ENCODE measurements at places on chromosomes 12 and 14. TPM values are rescaled to one million over a fixed set of nuclear protein-coding genes. Genes with fewer than 3 reads are reported as not detected.

Gene PTPN6
- total RNA-seq: 43.9 TPM

Gene TPPP2
- total RNA-seq: 0.28 TPM

Gene RAB35
- total RNA-seq: 47.8 TPM

Gene SIX6
- not detected for total RNA-seq

Gene TAS2R14
- total RNA-seq: 1.8 TPM

Gene SPATS2
- 18.9 TPM for total RNA-seq

Gene LMNTD1
- total RNA-seq: not detected

Gene AKAP5
- 14.2 TPM for total RNA-seq

Gene HOXC13
- not detected for total RNA-seq

Gene CFAP54
- 0.53 TPM for total RNA-seq

Gene RND1
- total RNA-seq: 2.1 TPM

Gene ZDHHC22
- not detected for total RNA-seq

Gene PTMS
- total RNA-seq: 89.6 TPM

Gene CD4
- 4.3 TPM for total RNA-seq

Gene FGFR1OP2
- total RNA-seq: 31.5 TPM

Gene MCRS1
- total RNA-seq: 66.1 TPM

Gene INSM2
- not detected for total RNA-seq

Gene LGALS3
- total RNA-seq: 1,592 TPM

Gene AKAP6
- total RNA-seq: 3.4 TPM

Gene OVCH1
- total RNA-seq: not detected

Gene VSIG10
- total RNA-seq: 86.7 TPM

Gene WNT5B
- 4.5 TPM for total RNA-seq

Gene AQP2
- not detected for total RNA-seq

Gene OAS2
- total RNA-seq: 3.2 TPM

Gene OR4E2
- total RNA-seq: not detected

Gene PTGER2
- 4.3 TPM for total RNA-seq

Gene IL31
- total RNA-seq: not detected

Gene RAB2B
- total RNA-seq: 13.3 TPM

Gene CCDC38
- not detected for total RNA-seq

Gene CSRP2
- total RNA-seq: 7.8 TPM

Gene RD3L
- not detected for total RNA-seq

Gene LALBA
- total RNA-seq: not detected

Gene AQP5
- total RNA-seq: not detected

Gene OTOGL
- total RNA-seq: 0.47 TPM

Gene PLEKHD1
- total RNA-seq: 0.18 TPM

Gene BRI3BP
- total RNA-seq: 49.1 TPM

Gene ART4
- total RNA-seq: 0.20 TPM

Gene TSHR
- total RNA-seq: 0.22 TPM

Gene KRT80
- 1.1 TPM for total RNA-seq

Measured in left colon (tissue), 2 donors.